ENCODE measurements at places on chromosomes 12 and 14.

GRCh38 chr12:65045269-65045668, 75.8 kb downstream of the WIF1 start:
- DNase-seq: no peak

GRCh38 chr12:1660304-1661187, 30.3 kb upstream of the ADIPOR2 start:
- DNase-seq: peak; percentile 40

GRCh38 chr12:10636611-10637010, 23.2 kb upstream of the MAGOHB start:
- no peak for DNase-seq

GRCh38 chr12:132491138-132491663, 1.2 kb downstream of the FBRSL1 start:
- no peak for DNase-seq

GRCh38 chr12:44574586-44574985, 301.5 kb downstream of the NELL2 start:
- no peak for DNase-seq

GRCh38 chr14:104968153-104968527, 10.0 kb downstream of the AHNAK2 start:
- no peak for DNase-seq

GRCh38 chr14:103056322-103057027, 874 bp downstream of the CDC42BPB start:
- no peak for DNase-seq

GRCh38 chr14:50225067-50225973, 6.1 kb downstream of the SOS2 start:
- DNase-seq: no peak

- peak; percentile 79 for DNase-seq
Observed at GRCh38 chr14:100645196-100645981, 58.2 kb upstream of the BEGAIN start.

GRCh38 chr14:64421166-64421565, 33.0 kb downstream of the MTHFD1 start:
- no peak for DNase-seq

GRCh38 chr12:34403706-34404376, 381.5 kb downstream of the ALG10 start:
- peak; percentile 0 for DNase-seq

DNA sequence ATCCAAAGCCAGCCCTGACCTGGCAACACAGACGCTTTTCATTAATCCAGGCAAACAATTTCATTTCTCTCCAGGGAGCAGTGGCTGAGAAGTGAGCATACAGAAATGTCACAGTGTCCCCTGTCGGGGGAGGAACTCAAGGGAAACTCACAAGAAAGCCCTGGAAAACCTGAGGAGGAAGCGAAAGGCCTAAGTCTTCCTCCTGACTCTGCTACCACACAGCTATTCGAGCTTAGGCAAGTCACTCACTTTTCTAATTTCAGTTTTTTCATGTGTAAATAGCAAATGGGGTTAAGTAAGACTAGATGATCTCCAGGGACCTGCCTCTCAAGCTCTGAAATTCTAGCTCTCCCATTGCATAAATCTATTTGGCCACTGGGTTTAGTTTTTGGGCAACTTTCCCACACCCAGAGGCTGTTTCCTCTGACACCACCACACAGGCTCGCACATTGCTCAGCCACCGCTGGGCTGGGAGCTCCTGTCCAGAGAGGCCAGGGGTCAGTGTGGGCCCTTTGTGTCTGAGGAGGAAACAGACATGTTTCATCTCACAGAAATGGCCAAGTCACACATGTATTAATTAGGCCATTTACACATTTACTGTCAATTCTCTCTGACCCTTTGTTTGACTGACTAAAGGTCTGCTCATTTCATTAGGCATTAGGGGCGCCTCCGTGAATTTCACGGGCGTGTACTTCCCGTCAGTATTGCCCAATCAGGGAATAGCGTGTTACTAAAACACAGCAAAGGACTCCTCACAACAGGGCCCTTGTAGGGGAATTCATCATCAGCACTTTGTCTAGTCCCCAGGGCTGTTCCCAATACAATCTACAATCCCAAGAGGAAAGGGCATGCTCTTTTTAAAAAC, 9.8 kb upstream of the PNMA1 start:
- DNase-seq: no peak

Measured in activated gamma-delta T cell treated with Interleukin-2 at 50 U/mL for 16 hours (primary cell).